GM23338 (cell line): ENCODE measurements at places on chromosomes 5 and 9. TPM values are rescaled to one million over a fixed set of nuclear protein-coding genes. Genes with fewer than 3 reads are reported as not detected.

GRCh38 chr5:11584017-11584416, 320.2 kb downstream of the CTNND2 start:
- no peak overlapping the region for H3K27ac ChIP-seq
- H3K4me1 ChIP-seq, result peaks cover 17% of the 10 kb centered on the region
- no peaks in the 10 kb centered on the region for H3K36me3 ChIP-seq
- DNase-seq, result no peak
- no peak overlapping the region for H3K4me3 ChIP-seq

DNA sequence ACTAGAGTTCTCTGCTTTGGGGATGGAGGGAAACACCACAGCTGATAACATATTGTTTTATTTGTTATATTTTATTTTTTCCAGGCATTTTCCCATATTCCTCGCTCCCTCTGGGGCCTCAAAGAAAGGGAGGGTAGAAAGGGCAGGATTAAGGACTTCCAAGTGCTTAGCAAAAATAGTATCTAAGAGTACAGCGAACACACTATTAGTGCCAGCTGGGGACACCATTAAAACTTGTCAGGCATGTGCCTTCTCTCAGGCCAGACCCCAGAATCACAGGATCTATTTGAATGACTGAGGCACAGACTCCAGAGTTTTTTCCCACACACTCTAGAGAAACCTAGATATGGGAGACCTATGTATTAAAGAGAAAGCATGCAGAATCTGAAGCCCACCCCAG, 451.0 kb upstream of the TRPC7 start:
- no peak overlapping the region for H3K4me3 ChIP-seq
- H3K27me3 ChIP-seq, result no peaks in the 10 kb centered on the region
- DNase-seq, result no peak
- H3K4me1 ChIP-seq, result no peaks in the 10 kb centered on the region
- no peaks in the 10 kb centered on the region for H3K36me3 ChIP-seq

GRCh38 chr5:98308231-98308630, 465.2 kb upstream of the RGMB start:
- H3K36me3 ChIP-seq, result no peaks in the 10 kb centered on the region
- peaks cover 15% of the 10 kb centered on the region for H3K4me1 ChIP-seq
- H3K27me3 ChIP-seq, result no peaks in the 10 kb centered on the region

DNA sequence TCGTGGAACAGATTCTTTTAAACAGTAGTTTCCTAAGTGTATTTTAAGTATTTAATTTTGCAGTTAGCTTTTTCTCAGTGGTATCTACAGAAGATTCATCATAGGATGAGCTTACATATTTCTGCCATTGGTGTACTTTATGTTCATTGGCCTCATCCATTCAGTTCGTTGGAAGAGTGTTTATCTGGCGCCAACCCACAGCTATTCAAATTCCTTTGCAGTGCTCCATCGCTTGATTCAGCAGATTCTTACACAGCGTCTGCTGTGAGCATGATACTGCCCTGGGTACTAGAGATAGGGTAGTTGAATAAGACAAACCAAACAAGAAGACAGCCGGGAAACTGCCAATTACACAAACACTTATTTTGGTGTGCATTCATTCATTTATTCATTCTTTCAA, 55.1 kb downstream of the NUP214 start:
- H3K27ac ChIP-seq, result no peak overlapping the region
- H3K27me3 ChIP-seq, result no peaks in the 10 kb centered on the region
- no peaks in the 10 kb centered on the region for H3K4me1 ChIP-seq
- DNase-seq, result no peak

The PCDHB10 gene
- total RNA-seq, result 0.89 and 2.7 TPM in 2 replicates

DNA sequence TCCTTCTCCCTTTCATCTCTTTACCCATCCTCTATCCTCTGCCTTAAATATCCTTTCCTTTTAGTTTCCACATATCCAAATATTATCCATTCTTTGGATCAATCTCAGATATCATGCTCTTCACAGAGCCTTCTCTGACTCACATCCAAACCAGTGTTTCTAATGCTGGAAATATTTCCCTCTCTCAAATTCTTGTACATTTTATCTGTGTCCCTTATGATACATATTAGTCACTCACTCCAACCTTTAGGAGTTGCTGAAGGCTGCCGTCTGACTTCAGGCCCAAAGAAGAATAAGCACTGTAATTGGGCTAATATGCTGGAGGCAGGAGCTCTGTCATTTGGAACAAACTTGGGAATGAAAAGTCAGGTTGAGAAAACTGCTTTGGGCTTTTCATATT, 156.4 kb upstream of the RUSC2 start:
- H3K4me3 ChIP-seq, result no peak overlapping the region
- H3K4me1 ChIP-seq, result no peaks in the 10 kb centered on the region
- no peak for DNase-seq
- H3K27me3 ChIP-seq, result no peaks in the 10 kb centered on the region
- H3K36me3 ChIP-seq, result no peaks in the 10 kb centered on the region
- H3K27ac ChIP-seq, result no peak overlapping the region

DNA sequence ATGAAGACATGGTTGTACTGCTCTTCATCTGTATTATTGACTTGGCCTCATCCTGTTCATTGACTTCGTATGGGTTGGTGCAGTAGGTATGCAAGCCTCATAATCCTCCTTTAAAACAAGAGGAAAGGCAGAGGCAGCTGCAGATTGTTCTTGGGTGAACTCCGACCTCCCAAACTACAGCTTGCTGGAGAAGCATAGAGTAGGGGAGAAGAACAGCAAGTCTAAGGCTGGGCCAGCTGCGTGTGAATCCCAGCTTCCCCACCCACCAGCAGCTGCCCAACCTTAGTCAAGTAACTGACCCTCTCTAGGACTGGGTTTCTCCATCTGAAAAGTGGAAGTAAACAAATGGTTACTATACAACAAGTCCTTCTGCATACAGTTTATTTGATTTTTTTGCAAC, 114.5 kb upstream of the WWC1 start:
- H3K4me1 ChIP-seq, result peaks cover 9% of the 10 kb centered on the region
- H3K4me3 ChIP-seq, result no peak overlapping the region
- no peaks in the 10 kb centered on the region for H3K27me3 ChIP-seq
- no peaks in the 10 kb centered on the region for H3K36me3 ChIP-seq
- H3K27ac ChIP-seq, result no peak overlapping the region
- no peak for DNase-seq

The CCNJL gene
- 22.1 and 29.2 TPM in 2 replicates for total RNA-seq

DNA sequence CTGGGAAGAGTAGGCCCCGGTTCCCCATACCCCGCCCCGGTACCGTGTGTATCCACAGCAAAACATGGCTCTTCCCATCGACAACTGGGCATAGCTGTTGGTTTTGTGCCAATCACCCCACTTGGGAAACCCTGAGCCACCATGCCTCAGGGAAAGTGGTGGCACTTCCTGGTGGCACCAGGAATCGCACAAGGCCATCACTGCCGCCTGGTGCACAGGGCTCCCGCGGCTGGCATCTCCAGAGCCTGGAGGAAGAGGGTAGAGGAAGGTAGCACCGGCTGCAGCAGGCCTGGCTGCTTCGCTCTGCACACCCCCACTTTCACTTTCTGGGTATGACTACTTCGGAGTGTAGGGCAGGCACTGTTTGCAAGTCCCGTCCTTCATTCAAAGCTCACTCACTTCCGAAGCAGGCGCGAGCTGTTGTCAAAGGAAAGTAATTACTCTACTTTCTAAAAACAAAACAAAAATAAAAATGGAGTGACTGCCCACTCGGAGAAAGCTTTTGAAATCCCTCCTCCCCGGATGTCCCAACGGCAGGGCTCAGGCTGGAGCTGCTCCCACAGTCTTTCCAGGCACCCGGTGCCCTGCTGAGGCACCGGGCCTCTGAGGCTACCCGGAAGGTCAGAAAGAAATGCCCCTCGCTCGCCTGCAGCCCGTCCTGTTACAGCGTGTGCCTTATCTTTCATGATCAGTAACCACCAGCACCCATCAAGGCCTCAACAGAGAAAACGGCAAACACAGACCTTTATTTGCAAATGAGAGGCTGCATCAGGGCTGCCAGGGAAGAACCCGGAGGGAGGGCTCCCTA, 2.0 kb downstream of the BRD3 start:
- peaks cover 14% of the 10 kb centered on the region for H3K4me1 ChIP-seq
- H3K27ac ChIP-seq, result 0 out of 2 replicates have a peak overlapping the region, but pooled peaks have one; percentile 76
- no peaks in the 10 kb centered on the region for H3K36me3 ChIP-seq
- no peak for DNase-seq
- H3K4me3 ChIP-seq, result peak overlapping the region; percentile 95
- H3K27me3 ChIP-seq, result no peaks in the 10 kb centered on the region

The F2RL2 gene
- 0.42 TPM in 1 of 2 replicates, not detected in the other for total RNA-seq

GRCh38 chr5:145588113-145588512, 247.0 kb downstream of the PRELID2 start:
- no peaks in the 10 kb centered on the region for H3K36me3 ChIP-seq
- no peak overlapping the region for H3K4me3 ChIP-seq
- no peaks in the 10 kb centered on the region for H3K27me3 ChIP-seq
- no peaks in the 10 kb centered on the region for H3K4me1 ChIP-seq
- no peak for DNase-seq

The DMRT3 gene
- total RNA-seq, result not detected in 2 replicates

The ANKRD20A1 gene
- 1.4 TPM in 1 of 2 replicates, not detected in the other for total RNA-seq

The IL5 gene
- total RNA-seq, result not detected in 2 replicates

GRCh38 chr9:106862110-106862820, 701 bp upstream of the ZNF462 start:
- H3K36me3 ChIP-seq, result no peaks in the 10 kb centered on the region
- peak overlapping the region; percentile 87 for H3K4me3 ChIP-seq
- no peaks in the 10 kb centered on the region for H3K27me3 ChIP-seq
- peak overlapping the region; percentile 98 for H3K27ac ChIP-seq
- DNase-seq, result peak; percentile 68
- peaks cover 39% of the 10 kb centered on the region for H3K4me1 ChIP-seq

- H3K4me3 ChIP-seq, result no peak overlapping the region
Measured at GRCh38 chr5:31229266-31229665, 35.8 kb downstream of the CDH6 start.

- no peak for DNase-seq
- H3K4me3 ChIP-seq, result no peak overlapping the region
- H3K27ac ChIP-seq, result no peak overlapping the region
- no peaks in the 10 kb centered on the region for H3K36me3 ChIP-seq
- H3K4me1 ChIP-seq, result no peaks in the 10 kb centered on the region
Measured at GRCh38 chr9:22141908-22142307, 132.8 kb upstream of the CDKN2B start.

The BRD8 gene
- total RNA-seq, result 39.1 and 45.8 TPM in 2 replicates
